H4 (cell line): ENCODE measurements at places on chromosomes 4 and X.

DNA sequence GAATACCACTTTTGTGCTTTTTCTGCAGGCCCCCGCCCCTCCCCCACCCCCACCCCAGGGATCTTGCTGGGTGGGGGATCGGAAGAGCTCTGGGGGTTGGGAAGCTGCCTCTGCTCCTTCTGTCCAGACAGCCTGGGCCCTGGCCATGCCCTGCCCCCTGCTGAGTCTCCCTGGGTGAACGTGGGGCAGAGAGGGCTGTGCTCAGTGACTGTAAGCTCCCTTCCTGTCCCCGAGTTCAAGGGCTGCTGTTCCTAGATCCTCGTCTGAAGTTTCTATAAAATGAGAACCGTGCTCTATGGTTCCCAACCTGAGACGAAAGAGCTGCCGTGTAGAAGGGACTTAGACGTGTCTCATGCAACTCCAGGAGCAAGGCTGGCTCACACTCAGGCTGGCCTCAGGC, 105.0 kb downstream of the SORCS2 start:
- DNase-seq: no peak

DNA sequence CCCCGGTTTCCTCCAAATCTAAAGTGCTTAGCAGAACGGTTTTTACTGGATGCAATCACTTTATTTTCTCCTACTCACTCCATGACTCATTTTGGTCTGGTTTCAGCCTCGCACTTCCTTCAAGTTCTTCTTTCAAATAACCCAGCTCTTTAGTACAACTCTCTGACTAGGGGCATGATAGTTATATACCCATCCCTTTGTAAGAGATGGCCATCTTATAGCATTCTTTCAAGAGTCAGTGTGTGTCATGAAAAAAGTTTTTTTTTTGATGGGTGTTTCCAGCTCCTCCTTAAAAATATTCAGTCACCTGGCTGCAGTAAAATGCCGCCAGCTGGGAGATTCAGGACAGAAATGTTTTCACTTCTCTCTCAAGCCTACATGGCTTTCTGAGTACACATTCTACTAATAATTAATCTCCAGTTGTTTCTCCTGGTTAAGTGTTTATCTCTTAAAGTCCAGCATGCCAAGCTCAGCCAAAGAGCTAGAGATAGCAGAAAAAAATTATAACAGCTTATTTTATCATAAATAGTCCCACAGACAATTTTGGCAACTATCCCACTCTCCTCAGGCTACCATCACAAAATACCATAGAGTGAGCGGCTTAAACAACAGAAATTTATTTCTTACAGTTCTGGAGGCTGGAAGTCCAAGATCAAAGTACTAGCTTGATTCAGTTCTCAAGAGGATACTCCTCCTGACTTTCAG, 139.3 kb downstream of the GASK1B start:
- no peak for DNase-seq

DNA sequence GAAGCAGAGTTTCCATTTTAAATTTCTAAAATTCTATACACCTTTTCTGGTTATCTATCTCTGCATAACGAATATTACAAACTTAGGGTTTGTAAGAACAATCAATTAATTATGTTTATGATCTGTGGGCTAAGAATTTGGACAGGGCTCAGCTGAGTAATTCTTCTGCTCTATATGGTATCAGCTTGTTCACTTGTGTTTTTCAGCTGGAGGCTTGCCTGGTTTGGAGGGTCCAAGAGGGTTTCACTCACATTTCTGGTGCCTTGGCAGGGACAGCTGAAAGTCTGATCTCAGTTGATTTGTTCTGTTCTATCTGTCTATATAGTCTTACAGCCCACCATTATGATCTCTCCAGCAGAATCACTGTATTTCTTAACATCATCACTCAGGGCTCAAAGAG, 57.8 kb upstream of the ADGRA3 start:
- DNase-seq: no peak

GRCh38 chr4:47639531-47639930, 154.5 kb downstream of the ATP10D start:
- DNase-seq: peak; percentile 23
